ENCODE measurements at places on chromosomes 2 and 18.

- no peak for DNase-seq
Measured at GRCh38 chr18:6807515-6808257, 78.2 kb downstream of the ARHGAP28 start.

DNA sequence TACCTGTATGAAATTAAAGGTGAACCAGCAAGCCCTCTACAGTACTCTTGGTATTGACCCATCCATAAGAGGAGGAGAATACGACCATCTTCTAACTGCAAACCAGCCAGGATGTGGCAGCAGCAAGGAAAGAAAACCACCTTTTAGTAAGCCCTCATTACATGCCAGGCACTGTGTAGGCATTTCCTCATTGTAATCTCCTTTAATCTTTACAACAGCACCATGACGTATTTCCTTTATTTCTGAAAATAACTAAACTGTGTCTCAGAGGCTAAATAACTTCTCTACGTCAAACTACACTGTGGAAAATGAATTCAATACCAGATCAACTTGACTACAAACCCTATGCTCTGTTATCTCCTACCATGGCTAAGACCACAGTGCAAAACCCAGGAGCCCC lies 18.2 kb downstream of the WDR35 start:
- DNase-seq: no peak

GRCh38 chr2:57177176-57177575 lies 869.4 kb upstream of the VRK2 start:
- DNase-seq: no peak

DNA sequence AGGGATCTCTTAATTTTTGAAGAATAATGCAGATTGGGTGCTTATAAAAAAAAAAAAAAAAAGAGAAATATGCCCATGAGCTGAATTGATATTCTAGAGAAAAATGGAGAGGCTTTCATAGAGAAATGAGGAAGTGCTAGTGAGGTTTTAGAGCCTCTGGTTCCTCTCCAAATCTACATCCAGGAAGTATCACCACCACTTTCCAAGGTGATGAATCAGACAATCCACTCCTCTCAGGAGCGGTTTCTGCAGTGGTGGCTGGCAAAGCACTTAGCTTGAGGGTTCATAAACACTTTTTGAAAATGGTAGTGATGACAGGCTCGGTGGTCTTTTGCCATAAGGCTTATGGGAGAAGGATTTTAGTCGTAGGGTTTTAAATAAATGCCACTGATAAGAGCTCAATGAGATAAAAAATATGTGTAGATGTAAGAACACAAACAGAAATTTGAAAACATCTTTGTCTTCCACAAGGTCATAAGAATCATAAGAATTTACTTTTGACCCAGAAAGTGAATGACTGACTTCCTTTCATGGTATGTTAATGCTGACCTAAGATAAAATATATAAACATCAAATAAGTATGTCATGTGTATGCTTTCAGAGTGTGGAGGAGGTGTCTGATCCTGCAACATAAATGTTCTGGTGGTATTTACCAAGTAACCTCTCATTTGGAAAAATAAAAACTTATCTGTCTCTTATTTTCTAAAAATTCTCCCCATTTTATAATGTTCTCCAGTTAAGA lies 42.1 kb upstream of the DSG1 start:
- DNase-seq: no peak

DNA sequence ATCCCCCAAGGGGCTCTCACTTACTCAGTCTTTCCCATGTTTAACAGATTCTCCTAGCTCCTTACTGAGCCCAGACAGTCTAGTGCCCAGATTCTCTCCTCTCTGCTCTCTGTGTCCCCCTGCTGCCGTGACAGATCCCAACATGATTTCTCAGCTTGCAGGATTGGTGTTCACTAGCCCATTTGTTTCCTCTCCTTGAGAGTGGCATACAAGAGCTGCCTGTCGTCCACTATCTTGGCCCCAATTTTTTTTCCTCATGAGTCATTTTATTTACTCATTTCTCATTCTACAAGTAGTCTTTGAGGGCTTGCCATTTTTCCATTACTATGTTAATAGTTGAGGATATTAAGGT lies 199.9 kb upstream of the FN1 start:
- DNase-seq: no peak

Measured in germinal center (tissue), 1 donor.